M059J (cell line): ENCODE measurements at places on chromosomes 2 and 18.
A peak's percentile ranks its signal among the peaks of the same experiment; 100 is the strongest.

DNA sequence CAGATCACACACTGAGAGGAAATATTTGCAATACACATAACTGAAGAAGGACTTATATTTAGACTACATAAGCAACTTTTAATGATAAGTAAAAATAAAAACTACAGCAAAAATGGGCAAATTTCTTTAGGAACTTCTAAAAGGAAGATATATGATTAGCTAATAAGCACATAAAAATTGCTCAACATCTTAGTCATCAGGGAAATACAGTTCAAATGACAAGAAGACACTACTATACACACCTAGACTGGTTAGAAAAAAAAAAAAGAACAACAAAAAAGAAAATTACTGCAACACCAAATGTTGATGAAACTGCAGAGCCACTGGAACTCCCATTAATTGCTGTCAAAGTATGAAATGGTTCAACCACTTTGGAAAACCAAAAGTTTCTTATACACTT lies 1247.5 kb upstream of the ACVR2A start:
- no peak for DNase-seq

- DNase-seq, result peak; percentile 39
Observed at GRCh38 chr2:219119422-219120043, 41.1 kb downstream of the NHEJ1 start.

DNA sequence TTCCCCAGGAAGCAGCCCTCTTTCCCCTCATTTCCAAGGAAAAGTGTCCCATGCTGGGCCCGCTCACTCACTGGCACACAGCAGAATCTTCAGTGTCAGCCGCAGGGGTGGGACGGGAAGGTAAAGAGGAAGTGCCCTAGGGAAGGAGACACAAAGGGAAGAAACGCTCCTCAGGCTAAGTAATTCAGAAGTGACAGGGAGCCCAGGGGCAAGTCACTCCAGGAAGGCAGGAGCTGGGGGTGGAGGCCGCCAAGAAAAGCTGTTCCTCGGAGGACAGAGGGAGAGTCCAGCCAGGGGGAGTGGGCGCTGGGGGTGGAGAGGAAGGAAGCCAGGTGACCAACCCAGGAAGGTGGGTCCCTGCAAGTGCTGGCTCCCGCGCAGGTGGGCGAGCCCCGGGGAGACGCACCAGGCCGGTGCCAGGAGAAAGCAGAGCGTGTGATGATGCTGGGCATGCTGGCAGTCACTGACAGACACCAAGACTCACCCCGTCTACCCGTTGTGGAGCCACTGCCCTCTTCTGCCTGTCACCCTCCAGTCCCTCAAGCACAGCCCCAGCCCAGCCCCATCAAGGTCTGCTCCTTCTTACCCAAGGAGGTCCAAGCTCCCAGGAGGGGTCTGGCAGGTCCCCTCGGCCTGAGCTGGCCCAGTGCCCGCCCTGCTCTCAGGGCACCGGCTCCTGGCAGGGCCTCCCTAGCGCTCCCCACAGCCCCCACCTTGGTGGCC lies 21.7 kb downstream of the HDAC4 start:
- DNase-seq, result no peak

DNA sequence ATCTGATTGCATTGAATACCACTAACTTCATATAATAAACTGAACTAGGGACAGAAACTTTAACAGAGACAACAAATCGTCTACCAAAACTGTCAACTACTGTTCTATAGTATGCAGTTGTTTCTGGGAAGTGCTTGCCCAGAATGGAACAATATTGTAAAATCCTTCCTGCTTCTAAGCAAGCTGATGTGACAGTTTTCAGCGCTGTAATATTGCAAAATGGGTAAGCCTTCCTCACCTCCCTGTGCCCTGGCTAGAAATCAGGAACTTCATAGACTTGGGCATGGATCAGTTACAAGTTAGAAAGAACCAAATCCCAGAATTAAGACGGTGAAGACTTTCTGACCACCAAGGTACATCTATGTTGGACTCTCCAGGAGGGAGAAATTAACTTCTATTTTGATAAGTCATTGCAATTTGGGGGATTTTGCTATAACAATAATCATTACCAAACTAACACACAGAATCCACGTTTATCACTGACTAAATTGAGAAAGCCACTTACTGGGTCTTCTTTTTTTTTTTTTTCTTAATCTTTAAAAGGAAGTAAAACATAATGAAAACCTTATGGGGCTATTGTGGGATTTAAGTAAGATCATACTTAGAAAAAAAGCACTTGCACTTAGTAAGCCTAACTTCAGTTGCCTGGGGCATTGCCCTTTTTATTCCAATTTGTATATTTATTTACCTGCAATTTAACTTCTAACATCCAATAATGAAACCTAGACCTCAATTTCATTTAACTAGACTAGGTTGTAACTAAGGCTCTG lies 261.5 kb downstream of the TRIB2 start:
- no peak for DNase-seq

- no peak for DNase-seq
Observed at GRCh38 chr18:71336576-71337210, 1047.8 kb downstream of the SOCS6 start.

GRCh38 chr2:19710230-19710629 lies 191.6 kb downstream of the TTC32 start:
- no peak for DNase-seq

DNA sequence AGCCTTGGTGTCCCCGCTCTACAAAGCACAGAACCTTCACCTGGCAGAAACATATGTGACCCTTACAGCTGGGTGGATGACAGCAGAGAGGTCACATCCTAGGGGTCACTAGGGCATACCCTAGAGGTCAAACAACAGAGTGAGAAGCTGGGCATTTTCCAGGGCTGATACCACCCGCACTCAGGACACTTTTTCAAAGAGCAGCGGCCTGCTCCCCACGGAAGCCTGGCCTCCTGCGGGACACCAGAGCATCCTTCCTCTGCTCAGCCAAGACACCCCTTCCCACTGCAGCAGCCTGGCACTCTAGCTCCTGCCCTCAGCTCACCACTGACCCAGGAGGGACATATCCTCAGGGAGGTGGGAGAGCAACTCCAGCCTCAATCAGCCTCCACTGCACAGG lies 86.0 kb downstream of the GALNT14 start:
- no peak for DNase-seq

- peak; percentile 10 for DNase-seq
Observed at GRCh38 chr2:59196491-59196890, 955.4 kb upstream of the FANCL start.

GRCh38 chr2:132374961-132375360 lies 41.6 kb upstream of the GPR39 start:
- DNase-seq, result peak; percentile 41

DNA sequence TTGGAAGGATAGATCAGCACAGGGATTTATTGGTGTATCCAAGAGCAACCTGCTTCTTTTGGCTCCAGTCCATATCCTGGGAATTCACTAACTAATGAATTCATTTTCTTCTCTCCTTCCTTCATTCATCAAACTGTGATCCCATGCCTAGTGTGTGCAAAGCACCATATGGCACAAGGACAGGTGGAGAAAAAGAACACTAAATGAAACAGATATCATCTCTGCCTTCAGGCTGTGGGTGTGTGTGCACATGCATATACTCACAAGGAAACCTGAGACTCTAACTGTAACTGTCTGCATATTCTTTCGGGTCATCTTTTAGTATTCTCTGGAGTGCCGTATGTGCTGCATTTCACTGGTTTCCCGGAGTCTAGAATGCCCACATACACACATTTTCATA lies 20.2 kb downstream of the TNP1 start:
- no peak for DNase-seq

DNA sequence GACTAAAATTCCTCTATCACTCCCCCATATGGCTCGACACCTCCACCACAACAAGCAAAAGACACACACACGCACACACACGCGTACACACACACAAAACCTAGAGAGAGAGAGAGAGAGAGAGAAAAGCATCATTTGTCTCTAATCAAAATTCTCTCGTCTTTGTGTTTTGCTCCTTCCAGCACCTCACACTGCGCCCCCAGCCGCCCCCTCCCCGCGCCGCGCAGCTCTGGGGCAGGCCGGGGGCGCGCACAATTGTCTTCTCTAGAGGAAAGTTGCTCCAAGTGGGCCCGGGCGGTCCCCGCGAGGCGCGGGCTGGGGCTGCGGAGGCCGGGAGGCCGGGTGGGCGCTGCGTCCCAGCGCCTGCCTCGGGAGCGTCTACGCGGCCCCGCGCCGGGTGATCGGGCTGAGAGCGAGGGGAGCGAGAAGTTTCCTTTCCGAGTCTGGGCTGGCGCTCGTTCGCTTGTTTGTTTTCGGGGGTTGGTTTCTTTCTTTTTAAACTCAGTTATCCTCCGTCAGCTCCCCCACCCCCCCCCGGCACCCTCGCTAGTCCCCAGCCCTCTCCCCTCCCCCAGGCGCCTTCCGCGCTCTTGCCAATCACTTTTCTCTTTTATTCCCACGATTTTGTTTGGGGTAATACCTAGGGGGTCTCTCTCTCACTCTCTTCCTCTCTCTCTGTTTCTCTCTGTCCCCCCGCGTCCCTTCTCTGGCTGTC lies 4.1 kb downstream of the ZEB2 start:
- peak; percentile 48 for DNase-seq
